Ammon's horn (tissue), 1 donor: ENCODE measurements at places on chromosomes 3 and 15.

- no peak for DNase-seq
Measured at GRCh38 chr3:53179580-53179979, 18.6 kb downstream of the PRKCD start.

DNA sequence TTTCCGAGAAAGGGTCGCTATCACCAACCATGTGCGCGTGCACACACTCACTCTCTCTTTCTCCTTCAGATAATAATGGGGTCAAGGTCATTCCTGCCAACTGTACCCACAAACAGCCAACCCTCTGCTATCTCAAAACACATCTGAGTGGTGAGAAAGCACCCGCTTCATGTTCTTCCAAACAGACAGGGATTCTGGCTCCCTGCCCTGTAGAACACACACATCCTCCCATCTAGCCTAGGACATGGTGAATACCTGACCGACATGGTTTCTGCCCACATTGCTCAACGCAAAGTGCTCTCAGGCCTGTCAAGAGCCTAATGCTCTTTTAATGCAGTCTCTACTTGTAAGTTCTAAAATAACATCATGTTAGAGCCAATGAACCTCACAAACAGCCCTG, 302.2 kb downstream of the FOXP1 start:
- DNase-seq = no peak

GRCh38 chr15:74039656-74040010, 42.7 kb downstream of the GOLGA6A start:
- DNase-seq = no peak

DNA sequence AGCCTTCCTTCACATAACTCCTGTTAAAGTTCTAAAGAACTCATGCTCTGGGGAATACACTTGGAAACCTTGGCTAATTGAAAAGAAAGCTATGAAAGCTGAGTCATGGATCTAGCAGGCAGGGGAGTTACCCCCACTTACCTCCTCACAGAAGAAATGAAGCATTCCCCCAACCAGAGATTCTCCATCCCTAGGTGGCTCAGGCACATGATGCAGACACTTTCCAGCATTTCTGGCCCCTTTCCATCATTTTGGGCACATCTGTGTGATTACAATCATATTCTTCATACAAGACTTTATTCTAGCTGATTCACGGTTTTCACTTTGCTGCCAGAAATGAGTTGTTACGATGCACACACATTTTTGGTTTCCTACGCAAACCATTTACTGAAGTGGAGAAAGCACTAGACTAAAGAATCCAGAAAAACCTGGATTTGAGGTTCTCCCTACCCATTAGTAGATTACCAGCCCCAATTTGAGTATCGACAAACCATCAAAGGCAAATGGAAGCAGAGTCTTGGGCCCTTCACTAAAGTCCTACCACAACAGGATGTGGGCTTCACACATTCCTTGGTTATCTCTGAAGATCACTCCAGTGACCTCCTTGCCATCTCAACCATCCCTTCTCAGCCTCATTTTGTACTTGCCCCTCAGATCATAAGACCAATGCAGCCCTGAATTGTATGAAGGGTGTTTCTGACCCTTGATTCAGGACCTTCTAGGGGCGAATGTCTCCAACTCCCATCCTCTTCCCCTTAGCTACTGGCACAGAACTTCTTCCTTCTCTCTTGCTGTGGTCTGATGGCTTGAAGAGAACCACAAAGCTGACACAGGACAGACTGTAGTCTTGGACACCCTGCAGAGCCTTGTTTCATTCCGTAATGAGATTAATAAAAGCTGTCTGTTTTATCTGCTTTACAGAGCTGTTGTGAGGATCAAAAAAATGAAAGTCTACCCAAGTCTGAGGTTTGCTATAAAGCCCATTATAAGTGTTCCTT, 42.5 kb upstream of the SNRK start:
- DNase-seq = no peak

GRCh38 chr15:29821416-29822099, 710 bp downstream of the TJP1 start:
- peak; percentile 76 for DNase-seq

- DNase-seq = peak; percentile 11
Measured at GRCh38 chr3:112379020-112379690, 46.2 kb downstream of the CD200 start.

DNA sequence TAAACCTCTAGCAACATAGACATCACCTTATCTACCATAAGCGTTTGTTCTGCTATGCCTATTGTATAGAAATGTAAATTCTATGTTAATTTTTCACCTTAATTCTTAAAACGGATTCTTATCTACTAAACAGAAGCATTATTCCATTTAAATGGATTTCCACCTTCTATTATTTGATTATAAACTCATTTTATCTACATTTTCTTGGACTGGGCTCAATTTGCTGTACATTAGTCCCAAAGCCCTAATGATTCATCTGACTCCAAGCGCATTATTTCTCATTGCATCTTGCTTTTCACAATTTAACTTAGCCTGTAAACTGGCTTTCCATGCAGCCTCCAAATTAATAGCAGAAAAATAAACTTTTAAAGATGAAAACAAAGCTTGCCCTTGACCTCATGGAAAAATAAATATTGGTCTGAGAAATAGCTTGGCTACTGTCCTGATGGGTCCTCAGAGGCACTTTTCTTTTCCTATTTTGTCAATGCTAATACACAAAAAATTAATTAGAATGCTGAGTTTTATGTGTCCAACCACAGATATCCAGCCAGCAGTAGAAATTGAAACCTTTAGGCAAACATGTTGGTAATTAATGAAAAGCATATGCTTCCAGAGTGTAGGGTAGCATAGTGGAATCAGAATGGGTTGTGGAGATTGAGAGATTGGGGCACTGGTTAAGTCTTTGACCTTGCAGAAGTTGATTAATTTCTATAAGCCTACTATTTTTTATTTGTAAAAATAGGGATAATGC, 81.4 kb upstream of the CFAP20DC start:
- DNase-seq = no peak

GRCh38 chr15:60757831-60758570, 279.1 kb upstream of the ICE2 start:
- DNase-seq = no peak

GRCh38 chr15:37625576-37625975, 308.9 kb upstream of the TMCO5A start:
- DNase-seq = no peak

DNA sequence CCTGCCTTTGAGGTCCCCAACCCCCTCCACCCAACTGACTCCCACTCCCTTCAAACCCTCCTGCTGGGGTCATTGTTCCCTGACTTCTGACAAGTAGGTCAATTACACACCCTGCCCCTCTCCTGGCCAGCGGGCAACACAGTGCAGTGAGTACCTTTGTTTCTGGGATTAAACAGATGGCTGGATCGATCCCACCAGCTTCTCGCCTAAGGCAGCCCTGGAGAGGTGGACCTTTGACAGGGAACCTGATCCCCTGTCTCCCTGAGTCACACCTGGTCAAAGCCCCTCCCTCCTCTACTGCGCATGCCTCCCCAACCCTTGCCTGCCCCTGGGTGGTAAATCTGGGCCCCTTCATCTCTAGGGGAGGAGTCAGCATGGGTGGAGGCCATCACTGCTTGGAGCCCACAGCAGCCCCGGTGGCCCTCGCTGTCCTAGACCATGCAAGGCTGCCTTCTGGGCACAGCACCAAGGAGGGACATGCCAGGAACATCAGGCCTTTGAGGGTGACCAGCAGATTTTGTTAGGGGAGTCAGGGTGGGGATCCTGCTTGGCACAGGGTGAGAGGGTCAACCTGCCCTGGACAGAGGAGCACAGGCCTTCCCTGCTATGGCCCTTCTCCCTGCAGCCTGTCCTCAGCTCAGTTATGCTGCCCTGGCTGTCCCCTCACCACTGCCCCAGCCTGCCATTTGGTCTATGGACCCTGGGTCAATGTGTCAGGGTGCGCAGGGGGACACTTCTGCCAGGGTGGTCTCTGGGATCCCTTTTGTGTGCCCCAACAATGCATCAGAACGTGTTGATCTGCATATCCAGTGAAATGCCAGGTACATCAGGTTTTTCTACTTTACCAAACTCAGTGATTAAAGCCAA, 9.8 kb upstream of the PRR23E start:
- DNase-seq = no peak

- no peak for DNase-seq
Measured at GRCh38 chr3:81045976-81046375, 715.5 kb downstream of the GBE1 start.

- peak; percentile 20 for DNase-seq
Measured at GRCh38 chr3:170835336-170835735, 34.7 kb downstream of the RPL22L1 start.

DNA sequence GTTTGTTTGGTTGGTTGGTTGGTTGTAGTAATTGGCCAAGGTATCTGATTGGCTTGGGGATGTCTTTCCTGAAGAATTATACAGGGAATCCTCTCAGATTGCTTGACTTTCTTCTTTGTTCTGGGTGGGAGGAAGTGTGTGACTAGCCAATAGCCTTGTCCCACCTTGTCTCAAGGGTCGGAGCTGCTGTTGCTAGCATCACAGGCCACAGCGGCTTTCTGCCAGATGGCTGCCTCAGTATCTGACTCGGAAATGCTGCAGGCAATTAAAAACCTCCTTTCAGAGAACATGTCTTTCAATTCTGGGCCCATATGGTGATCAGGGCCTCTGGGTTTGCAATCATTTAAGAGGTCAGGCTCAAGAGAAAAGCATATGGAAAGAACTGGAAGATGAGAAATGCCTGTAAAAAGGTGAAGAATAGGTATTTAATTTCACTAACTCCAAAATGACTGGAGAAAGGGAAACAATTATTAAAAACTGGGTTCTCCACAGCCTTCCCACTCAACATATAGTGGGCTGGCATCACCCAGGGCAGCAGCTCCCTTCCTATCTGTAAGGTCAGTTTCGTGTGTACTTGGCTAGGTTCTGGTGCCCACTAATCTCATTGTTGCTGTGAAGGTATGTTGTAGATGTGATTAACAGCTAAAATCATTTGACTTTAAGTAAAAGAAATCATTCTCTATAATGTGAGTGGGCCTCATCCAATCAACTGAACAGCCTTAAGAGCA, 32.4 kb downstream of the TGFBR2 start:
- DNase-seq = no peak

- peak; percentile 71 for DNase-seq
Measured at GRCh38 chr3:107206141-107206540, 171.1 kb upstream of the CCDC54 start.

GRCh38 chr3:172550347-172550943, 27.2 kb upstream of the TNFSF10 start:
- DNase-seq = no peak

DNA sequence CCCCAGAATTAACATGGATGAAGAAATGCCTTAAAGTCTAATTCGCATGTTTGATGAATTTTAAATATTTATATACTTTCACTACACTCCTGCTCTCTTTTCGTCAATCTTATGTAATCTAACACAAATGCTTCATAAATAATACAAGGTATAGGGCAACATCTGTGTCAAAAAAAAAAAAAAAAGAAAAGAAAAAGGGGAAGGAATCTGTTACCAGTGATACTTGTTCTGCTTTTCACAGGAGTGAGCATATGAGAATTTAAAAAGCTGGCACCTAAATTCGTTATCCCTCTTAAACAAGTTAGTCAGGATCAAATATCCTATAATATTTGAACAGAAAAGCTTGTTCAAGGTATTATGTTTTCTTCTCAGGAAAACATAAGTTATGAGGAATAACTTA, 243.8 kb downstream of the KCNH8 start:
- DNase-seq = no peak

DNA sequence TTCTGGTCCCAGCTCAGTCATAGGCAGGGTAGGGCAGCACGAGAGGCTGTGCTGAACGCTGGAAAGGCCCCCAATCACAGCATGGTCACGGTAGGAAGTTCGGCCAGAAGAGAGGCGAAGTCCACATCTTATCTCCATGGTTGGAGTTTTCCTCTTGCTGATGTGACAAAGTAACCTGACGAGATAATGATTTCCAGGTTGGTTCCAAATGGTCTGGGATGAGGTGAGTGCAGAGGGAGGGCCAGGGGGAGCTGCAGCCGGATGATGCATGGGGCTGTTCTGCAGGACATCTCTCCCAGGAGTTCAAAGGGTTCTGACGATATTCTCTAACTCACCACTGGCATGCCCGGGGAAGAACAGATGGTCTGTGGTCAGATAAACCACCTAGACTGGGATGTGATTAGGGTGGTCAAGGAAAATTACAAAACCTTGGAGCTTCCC, 83.2 kb upstream of the WNT5A start:
- DNase-seq = no peak

GRCh38 chr15:98896802-98897732, 110.5 kb downstream of the PGPEP1L start:
- no peak for DNase-seq

GRCh38 chr15:91068966-91069365, 31.1 kb upstream of the SV2B start:
- DNase-seq = no peak

DNA sequence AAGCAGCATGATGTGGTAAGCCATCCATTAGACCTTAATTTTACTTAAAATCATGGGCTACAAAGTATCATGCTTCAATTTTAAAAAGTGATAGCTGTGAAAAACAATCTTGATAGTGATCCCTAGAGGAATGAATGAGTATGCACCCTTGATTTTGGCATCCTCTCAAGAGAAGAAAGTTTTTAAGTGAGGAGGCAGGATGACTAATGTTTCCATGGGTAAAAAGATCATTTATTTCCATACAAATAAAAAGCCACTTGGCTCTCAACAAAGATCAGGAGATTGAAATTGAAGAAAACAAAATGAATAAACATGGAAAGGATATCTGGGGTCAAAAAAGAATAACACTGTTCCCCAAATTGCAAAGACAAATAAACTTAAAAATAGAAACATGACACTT, 305.4 kb downstream of the MEX3B start:
- no peak for DNase-seq

DNA sequence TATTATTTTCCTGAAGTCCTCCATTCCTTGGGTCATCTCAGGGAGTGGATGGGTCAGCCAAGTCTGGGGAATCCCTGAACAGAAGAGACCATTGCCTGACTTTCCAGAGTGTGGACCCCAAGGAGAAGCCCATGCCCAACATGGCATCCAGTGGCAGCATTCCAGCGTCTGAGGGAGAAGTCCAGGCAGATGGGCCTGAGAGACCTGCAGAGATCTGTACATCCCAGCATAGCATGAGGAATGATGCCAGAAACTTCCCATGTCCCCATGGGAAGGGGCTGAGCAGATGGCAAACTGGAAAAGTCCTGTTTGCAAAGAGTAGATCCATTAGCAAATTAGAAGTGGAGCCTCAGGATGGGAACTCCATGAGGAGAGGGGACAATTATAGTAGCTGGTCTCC, 17.6 kb upstream of the COLQ start:
- DNase-seq = no peak

DNA sequence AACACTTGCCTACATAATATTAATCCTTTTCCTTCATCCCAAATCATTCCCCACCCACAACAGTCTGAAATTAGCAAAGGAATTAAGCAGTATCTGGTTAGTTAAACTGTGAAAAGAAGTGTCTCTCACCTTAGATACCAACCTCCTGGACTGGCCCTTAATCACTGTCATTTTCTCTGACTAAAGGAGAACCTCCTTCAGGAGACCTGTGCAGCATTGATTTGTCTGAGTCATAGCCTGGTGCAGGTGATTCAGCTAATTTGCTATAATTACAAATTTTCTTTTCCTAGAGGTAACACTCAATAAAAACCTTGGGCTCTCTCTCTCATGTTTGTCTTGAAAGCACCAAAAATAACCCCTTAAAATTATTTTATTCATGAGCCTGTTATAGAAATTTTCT, 279.8 kb upstream of the SEMA6D start:
- no peak for DNase-seq

GRCh38 chr3:147369231-147369630, 37.1 kb downstream of the ZIC4 start:
- no peak for DNase-seq

- DNase-seq = no peak
Measured at GRCh38 chr3:66553441-66554113, 52.8 kb upstream of the LRIG1 start.

- DNase-seq = no peak
Measured at GRCh38 chr3:9251055-9251786, 1.8 kb upstream of the SRGAP3 start.

- no peak for DNase-seq
Measured at GRCh38 chr3:142105991-142106390, 43.4 kb downstream of the TFDP2 start.
